ENCODE measurements at places on chromosomes 11 and 22.
A peak's percentile ranks its signal among the peaks of the same experiment; 100 is the strongest.

DNA sequence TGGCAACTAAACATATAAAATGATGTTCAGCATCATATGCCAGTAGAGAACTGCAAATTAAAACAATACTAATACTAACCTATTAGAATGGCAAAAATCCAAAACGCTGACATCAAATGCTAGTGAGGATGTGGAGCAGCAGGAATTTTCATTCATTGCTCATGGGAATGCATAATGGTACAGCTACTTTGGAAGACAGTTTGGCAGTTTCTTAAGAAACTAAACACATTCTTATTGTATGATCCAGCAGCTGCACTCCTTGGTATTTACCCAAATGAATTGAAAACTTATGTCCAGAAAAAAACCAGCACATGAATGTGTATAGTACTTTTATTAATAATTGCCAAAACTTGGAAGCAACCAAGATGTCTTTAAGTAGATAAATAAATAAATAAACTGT, 258.0 kb downstream of the TENM4 start:
- DNase-seq: no peak

DNA sequence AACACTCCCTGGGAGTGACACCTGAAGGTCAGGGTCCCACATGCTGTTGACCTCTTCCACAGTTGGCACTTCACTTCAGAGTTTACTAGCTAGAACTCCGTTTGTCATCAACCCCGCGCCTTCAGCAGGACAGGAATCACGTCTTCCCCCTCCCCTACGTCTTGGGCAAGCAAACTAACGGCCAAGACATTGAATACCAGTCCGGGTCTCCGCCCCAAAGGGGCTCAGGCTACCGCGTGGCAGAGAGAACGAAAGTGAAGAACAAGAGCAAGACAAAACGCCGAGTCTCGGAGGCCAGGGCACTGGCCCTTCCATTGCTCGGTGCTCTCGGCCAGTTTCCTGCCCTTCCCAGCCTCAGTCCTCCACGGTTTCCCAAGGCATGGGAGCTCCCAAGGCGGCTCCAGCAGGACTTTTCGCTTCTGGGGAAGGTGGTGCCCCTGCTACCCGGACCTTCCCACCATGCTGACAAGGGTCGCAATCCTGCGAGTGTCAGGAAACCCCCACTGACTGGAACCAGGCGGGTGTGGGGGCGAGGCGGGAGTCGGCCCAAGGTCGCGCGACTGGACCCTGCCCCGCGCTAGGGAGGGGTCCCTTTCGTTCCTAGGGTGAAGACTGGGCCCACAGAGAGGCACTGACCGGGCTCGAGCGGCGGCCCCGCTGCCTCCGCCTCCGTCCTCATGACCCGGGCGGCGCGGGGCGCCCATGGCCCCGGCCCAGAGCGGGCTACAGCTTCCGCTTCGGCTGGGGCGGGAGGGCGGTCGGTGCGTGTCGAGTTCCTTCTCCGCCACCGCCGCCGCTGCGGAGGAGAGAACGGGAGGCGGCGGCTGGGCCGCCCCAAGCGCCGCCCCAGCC, at the start of gene GUCD1:
Gene GUCD1, minus strand, starts transcription at position 826 of the 852 bp plus-strand sequence. Its CDS starts 147 bp downstream, at position 679.
- peak; percentile 6 for DNase-seq

GRCh38 chr11:126716456-126717083, 284.0 kb downstream of the KIRREL3 start:
- no peak for DNase-seq

- no peak for DNase-seq
Measured at GRCh38 chr11:11290354-11290753, 62.7 kb downstream of the CSNK2A3 start.

DNA sequence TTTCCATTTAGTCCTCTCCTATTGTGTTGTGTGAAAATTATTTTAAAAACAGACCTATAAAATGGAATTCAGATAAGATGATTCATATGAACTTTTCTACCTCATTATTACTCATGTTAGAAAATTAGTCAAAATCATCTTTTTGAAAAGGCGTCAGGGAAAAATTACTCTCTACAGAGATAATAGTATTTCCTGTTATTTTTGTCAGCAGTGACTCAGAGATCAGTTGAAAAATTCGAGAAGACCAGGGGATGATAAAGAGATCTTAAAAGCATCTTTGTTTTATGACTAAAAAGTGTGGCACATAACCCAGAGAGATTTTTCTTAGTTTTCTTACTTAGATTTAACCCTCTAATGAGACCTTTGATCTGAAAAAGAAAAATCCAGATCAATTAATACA, 157.9 kb upstream of the CARD18 start:
- no peak for DNase-seq

DNA sequence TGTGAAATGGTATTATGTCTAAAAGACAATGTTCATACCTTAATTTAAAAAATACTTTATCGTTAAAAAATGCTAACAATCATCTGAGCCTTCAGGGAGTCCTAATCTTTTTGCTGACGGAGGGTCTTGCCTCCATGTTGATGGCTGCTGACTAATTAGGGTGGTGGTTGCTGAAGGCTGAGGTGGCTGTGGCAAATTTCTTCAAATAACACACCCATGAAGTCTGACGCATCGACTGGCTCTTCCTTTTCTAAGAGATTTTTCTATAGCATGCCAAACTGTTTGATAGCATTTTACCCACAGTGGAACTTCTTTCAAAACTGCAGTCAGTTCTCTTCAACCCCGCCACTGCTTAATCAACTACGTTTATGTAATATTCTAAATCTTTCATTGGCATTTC, 33.6 kb downstream of the TCF20 start:
- no peak for DNase-seq

- no peak for DNase-seq
Measured at GRCh38 chr11:60847281-60847680, 5.4 kb downstream of the CCDC86 start.

GRCh38 chr22:43017525-43018460, 2.8 kb upstream of the PACSIN2 start:
- no peak for DNase-seq

DNA sequence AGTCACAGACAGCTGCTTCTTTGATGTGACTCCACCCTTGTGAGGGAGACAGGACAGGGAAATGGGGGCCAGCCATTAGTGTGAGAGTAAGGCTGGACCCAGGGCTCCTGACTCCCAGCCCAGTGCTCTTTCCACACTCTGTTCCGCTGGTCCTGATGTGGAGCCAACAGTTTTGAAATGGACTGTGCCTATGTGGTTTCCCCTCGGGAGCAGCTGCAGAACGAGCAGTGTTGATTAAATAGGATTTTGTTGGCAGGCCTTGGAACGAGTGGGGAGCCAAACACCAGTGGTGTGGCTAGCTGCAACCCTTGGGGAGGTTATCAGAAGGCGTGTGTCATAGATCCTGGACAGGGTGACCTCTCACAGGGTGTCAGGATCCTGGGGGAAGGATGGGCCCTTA, 66.5 kb upstream of the AMPD3 start:
- no peak for DNase-seq

- DNase-seq: no peak
Measured at GRCh38 chr11:79150966-79151365, 289.9 kb downstream of the TENM4 start.

- DNase-seq: no peak
Measured at GRCh38 chr22:49807780-49808708, 19.6 kb downstream of the BRD1 start.

DNA sequence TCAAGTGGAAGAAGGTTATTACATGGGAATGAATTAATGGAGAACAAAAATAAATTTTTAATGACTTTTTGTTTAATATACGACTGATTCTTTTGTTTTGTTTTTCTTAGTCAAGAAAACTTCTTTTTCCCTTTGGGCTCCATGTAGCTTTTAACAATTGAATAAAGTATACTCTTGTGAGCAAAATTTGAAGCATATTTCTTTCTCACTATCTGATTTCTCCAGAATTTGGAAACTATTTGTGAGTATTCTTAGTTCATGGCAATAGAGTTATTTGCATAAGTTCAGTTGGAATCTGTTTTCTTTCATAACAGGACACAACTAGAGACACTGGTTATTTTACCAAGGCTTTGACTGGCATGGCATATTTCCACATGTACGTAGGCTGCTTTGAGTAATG, 3.8 kb upstream of the APOL1 start:
- DNase-seq: no peak

DNA sequence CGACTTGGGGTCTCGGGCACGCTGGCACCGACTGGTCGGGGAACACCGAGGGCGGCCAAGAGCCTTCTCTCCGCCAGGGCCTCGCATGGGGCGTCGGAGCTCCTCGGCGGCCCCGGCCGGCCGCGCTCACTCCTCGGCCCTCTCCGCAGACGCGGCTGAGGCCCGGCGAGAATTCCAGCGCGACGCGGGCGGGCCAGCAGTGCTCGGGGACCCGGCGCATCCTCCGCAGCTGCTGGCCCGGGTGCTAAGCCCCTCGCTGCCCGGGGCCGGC, 5.6 kb downstream of the TBX1 start:
- DNase-seq: no peak

DNA sequence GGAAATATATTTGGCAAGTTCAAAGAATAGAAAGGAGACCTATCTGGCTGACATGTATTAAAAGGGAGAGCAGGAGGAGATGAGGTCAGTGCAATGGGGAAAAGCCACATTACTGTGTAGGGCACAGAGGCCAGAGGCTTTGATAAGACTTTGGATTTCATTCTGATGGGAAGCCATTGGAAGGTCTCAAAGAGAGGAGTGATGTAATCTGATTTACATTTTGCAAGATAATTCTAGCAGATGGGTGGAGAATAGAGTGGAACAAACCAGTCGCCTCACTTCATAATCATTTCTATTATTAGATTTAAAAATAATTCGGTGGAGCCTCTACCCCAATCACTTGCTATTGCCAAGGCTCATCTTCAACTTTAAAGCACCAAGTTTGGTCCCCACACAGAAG, 278.4 kb upstream of the ZC3H12C start:
- no peak for DNase-seq

DNA sequence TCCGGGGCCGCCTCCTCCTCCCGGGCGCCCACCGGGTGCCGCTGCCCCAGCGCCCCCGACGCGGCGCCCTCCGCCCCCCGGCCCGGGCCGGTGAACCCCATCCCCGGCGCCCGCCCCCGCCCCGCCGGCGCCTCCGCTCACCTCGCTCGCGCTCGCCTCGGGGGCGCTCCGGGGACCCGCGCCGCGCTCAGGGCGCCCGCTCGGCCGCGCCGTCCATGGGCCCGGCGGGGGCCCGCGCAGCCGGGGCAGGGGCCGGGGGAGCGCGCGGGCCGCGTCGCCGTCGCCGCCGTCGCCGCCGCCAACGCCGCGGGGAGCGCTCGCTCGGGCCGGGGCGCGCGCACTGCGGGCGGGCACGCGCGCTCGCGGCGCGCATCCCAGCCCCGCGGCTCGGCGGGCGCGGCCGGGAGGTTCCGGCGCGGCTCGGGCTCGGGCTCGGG, 293 bp downstream of the DUSP8 start:
- no peak for DNase-seq

GRCh38 chr11:41121600-41121999, 337.9 kb downstream of the LRRC4C start:
- no peak for DNase-seq

- no peak for DNase-seq
Measured at GRCh38 chr22:40340044-40340443, 6.3 kb upstream of the ADSL start.

- no peak for DNase-seq
Measured at GRCh38 chr22:28179392-28179791, 260.3 kb upstream of the PITPNB start.

- DNase-seq: no peak
Measured at GRCh38 chr11:27394781-27395228, 31.8 kb upstream of the CCDC34 start.

- DNase-seq: no peak
Measured at GRCh38 chr22:48456449-48456848, 1371.2 kb downstream of the BRD1 start.

DNA sequence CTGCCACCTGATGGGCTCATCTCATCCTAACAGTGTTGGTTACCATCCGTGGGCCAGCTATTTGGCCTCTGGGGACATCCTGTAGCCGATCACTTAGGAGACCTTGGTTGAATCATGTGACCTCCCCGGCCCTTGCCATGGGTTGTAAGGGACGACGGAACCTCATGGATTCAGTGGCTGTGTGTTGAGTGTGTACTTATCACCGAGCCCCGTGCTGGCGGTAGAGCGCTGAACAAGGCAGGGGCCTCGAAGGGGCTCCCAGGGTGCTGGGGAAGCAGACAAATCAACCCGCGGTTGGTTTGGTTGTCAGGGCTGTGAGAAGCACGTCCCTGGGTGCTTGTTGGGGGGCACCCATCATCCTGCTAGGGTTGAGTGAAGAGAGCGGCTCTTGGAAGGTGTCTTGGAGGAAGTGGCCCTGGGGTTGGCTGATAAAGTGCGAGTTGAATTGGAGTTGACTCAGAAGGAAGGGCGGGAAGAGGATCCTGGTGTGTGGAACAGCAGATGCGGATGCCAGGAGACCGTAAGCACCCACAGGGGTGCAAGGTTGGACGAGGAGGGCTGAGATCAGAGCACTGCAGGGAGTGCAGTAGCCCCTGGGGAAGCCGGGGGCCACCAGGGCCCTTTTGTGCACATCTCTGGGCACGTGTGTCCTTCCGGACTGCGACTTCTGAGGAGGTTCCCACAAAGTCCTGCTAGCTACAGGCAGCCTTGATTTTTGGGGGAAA, 53.6 kb downstream of the MPPED1 start:
- DNase-seq: no peak

- no peak for DNase-seq
Measured at GRCh38 chr11:26823963-26824362, 102.1 kb upstream of the SLC5A12 start.

- DNase-seq: no peak
Measured at GRCh38 chr11:20048246-20048645, 112.0 kb downstream of the DBX1 start.

- DNase-seq: no peak
Measured at GRCh38 chr22:32874385-32874784, 72.9 kb downstream of the TIMP3 start.

GRCh38 chr22:37427711-37428635, 694 bp upstream of the ELFN2 start:
- DNase-seq: no peak

DNA sequence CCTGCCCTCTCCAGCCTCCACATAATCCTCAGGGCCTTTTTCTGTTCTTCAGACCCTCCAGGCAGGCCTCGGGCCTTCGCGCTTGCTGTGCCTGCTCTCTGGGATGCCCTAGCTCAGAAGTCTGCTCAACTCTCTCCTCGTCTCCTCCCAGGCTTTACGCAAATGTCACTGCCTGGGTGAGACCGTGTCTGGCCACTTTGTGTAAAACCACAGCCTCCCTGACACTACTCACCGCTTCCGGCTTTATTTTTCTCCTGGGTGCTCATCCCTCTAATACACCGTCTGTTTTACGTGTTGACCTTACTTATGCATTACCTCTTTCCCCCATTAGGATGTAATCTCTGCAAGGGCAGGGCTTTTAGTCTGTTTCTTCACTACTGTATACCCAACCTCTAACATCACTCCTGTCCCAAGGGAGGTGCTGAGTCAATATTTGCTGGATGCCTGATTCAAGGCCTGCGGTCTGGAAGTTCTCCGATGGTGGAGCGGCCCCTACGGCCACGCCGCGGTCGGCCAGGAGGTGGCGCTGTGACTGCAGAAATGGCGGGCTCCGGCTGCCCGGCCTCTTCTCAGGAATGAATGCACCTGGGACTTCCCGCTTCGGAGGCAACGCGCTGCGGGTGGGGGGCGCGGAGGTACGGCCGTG, 58.2 kb upstream of the THY1 start:
- peak; percentile 50 for DNase-seq

GRCh38 chr11:102582140-102582539, 43.0 kb downstream of the MMP20 start:
- DNase-seq: no peak
